ENCODE measurements at places on chromosomes 1 and 21.

GRCh38 chr1:150874455-150875196 lies 1.8 kb downstream of the ARNT start:
- DNase-seq: peak; percentile 68

- DNase-seq: no peak
These were observed 4.6 kb downstream of the ARHGEF2 start for GRCh38 chr1:155973723-155974122.

- peak; percentile 35 for DNase-seq
These were observed 971 bp upstream of the GNG4 start for GRCh38 chr1:235650341-235651169.

DNA sequence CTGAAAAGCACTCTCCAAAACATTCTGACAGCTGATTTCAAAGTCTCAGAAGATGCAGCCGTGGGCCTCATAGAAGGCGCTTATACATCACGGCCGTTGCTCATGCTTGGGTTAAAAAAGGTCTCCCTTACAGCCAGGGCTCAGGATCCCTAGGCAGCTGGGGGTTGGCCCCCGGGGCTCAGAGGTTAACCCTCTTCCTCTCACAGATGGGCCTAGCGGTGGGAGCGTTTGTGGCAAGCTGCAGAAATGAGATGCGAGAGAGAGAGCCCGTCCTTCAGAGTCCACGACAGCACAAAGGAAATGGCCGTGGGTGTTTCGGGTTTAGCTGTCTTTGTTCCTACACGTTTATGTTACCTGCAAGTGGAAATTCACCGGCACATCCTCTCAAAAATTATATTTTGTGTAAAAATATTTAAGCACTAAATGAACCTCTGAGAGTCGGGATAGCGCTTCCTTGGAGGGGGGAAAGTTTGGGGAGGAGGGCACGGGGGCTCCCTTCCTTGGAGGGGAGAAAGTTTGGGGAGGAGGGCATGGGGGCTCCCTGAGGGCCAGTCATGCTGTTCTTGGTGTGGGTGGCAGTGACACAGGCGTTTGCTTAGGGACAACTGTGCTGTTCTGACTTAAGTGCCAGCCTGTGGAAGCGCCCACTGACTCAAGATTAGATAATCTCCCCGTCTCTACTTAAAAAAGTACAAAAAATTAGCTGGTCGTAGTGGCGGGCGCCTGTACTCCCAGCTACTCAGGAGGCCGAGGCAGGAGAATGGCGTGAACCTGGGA lies 20.5 kb upstream of the PRDM15 start:
- no peak for DNase-seq

GRCh38 chr1:116833718-116834117 lies 76.0 kb upstream of the PTGFRN start:
- DNase-seq: no peak

DNA sequence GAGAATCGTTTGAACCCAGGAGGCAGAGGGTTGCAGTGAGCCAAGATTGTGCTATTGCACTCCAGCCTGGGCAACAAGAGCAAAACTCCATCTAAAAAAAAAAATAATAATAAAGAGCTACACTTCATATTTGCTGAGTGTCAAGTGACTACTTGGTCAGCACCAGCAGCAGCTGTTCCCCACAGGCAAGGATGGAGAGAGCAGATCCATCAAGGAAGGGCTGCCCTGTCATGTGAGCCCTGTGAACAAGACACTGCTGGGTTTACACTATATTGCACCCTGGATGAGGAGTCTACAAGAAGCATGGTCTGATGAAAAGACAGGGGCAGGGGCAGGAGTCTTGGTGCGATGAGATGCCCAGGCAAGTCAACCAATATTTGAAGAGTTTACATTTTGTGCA lies 3.6 kb downstream of the CTNNBIP1 start:
- no peak for DNase-seq

DNA sequence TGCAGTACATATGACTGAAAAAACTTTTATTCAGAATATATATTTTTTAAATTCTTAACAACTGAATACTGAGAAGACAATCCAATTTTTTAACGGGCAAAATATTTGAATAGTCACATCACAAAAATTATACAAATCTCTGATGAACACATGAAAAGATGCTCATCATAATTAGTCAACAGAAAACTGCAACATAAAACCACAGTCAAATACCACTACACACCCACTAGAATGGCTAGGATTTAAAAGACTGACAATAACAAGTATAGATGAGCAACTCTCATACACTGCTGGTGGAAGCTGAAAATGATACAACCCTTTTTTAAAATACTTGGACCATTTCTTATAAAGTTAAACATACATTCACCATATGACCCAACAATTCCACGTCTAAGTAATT lies 87.7 kb upstream of the TNFSF4 start:
- peak; percentile 34 for DNase-seq

GRCh38 chr1:161299347-161299746 lies 10.4 kb downstream of the MPZ start:
- no peak for DNase-seq

DNA sequence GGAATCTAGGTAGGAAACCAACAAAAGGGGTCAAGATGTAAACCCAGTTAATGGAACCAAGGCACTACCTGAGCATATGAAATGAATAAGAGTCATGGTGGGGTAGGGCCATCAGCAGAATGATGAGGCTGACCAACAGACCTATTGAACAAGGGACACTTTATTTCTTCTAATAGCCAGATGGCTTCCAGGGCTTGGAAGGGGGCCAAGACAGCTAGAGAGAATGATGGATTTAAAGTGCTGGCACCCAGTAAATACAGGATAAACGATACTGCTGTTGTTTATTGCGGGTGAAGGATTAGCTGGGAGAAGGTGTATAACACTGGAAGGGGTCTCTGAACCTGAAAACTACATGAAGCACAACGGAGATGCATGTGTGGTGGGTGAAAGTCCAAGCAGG lies 15.6 kb downstream of the DDAH1 start:
- no peak for DNase-seq

GRCh38 chr1:156876281-156876680 lies 15.6 kb downstream of the NTRK1 start:
- DNase-seq: no peak

- no peak for DNase-seq
These were observed 403.7 kb upstream of the B3GALT2 start for GRCh38 chr1:193590102-193590501.

DNA sequence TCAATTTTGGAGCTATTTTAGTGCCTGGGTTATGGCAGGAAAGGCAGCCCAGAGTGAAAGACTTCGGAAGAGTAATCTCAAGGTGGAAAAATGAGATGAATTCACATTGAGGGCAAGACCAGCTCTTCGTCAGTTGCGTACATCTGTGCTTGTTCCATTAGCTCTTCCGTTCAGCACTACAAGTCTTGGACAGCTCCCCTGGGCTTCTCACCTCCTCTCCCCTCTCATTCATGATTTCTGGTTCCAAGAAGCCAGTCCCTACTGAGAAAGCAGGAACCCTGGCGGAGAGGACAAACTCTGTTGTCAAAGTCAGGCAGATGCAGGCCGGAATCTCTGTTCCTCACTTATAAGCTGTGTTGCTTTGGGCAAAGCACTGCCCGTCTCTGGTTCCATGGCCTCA lies 76.5 kb downstream of the ACTL8 start:
- DNase-seq: peak; percentile 63

GRCh38 chr1:154179946-154180687 lies 11.8 kb downstream of the TPM3 start:
- no peak for DNase-seq

GRCh38 chr1:56631901-56632300 lies 13.2 kb upstream of the PRKAA2 start:
- DNase-seq: no peak

All from adipocyte (in vitro differentiated cells).